ENCODE measurements at places on chromosomes 16 and 17.

DNA sequence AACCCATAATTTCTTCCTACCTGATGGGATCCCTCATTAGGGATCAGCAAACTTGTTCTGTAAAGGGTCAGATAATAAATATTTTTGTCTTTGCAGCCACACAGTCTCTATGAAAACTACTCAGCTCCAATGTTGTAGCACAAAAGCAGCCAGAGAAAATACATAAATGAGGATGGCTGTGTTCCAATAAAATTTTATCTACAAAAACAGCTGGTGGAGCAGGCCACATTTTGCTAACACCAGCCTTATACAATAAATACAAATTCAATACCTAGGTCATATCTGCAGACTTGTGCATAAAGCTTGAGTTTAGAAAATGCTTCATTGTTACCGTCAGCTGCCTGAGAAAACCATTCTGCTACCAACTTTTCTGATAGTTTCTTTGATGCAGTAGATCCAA lies 38.4 kb upstream of the INTS2 start:
- DNase-seq, result no peak

DNA sequence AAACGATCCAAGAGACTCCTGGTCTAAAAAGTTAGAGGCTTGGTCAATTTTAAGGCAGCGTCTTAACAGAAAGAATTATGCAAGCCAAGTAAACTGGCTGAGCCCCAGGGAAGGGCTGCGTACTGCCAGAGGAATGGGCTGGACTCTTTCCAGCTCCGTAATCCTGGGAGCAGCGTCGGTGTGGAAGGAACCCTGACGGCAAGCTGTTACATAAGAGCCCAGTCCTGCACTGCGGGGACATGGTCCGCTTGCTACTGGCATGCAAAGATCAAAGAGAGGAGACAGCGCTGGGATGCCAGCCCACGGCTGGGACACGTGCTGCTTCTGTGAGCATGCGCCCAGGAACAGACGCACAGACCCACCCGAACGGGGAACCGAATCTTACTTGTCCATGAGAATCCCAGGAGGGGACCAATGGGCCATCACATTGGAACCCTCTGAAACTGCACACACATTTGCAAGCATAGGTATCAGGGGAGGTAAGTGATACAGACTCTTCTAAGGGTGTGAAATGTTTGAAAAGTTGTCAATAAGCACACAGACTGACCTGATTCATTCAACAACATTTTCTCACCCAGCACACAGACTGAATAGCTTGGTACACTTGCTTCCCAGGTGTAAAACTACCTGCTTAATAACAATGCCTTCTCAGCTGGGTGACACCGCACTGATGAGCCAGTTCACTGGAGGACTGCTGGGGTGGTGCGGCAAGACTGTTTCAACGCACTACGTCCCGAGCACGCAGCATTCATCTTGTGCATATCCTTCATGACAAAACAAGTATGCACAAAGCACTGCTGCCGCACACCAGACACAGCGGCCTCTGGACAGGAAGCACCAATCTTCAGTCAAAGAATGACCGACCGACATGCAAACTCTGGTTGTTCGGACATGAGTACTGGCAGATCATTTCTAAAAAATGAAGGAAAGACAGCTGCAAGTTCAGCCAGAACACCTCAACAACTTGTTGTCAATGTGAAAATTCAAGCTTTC lies 94.9 kb downstream of the ANKRD11 start:
- no peak for DNase-seq

DNA sequence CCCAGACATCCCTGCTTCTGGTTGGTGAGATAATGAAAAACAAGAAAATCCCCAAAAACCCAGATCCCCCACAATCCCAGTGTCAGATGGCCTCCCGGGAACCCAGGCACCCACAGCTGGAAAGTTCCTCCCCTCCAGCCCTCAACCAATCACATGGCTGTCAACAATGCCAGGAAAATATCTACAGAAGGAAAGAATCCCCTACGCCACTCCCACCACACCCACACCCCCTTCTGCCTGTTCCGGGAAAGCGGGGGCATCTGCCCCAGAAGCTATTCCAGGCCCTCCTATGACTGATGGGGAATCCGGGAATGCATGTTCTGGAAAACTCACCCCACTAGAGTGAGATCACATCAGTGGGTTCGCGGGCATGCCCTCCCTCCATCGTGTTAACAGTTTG lies 1.8 kb downstream of the TMEM95 start:
- DNase-seq, result no peak

DNA sequence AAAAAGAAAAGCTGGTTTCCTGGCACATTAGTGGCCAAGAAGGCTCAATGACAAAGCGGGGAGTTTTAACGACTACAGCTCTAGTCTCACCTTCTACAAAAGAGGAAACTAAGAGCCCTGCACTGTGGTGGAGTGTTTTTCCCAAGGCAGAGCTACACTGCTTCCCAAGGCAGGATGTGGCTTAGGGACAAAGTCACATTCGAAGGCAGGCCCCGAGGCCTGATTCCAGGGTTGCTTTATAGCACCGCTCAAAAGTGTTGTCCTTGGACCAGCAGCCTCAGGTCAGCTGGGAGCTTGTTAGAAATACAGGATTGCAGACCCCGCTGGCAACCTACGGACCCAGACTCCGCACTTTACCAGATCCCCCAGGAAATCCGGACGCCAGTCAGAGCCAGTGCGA lies 23.8 kb downstream of the TMEM92 start:
- DNase-seq, result no peak

DNA sequence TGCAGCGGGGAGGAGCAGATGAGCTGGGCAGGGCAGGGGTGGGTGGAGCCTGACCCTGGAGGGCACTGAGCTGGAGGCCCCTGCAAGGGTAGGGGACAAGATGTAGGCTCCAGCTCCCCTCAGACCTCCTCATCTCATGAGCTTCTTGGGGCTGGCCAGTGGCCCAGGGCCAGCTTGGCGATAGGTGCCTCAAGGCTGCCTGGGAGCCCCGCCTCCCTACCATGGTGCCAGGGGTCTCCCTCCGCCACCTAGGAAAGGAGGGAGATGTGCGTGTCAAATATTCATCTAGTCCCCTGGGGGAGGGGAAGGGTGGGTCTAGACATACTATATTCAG lies 3.9 kb downstream of the HIRIP3 start:
- DNase-seq, result no peak

DNA sequence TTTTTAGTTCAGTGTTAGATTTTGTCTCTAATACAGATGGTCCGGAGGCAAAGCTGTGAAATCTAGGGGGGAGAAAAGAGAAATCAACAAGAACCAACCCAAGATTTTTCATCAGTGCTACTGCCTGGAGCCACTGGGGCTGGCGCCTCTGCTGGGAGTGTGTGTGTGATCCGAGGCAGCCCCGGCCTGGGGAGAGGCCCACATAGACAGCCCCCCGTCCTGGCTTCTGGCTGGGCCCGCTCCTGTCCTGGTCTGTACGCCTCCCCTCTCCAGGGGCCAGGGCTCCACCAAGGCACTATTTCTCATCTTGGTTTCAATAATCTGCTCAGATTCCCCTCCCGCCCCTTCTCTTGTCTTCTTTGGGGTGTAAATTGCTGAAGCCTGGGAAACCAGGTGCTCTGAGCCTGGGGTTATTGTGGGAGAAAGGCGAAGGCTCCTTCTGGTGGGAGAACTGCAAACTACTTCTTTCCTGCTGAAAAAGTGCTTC lies 7.8 kb downstream of the BAHCC1 start:
- no peak for DNase-seq

- DNase-seq, result no peak
Observed at GRCh38 chr17:77240976-77241375, 100.2 kb downstream of the SEC14L1 start.

GRCh38 chr16:75695708-75696107 lies 5.6 kb downstream of the DUXB start:
- no peak for DNase-seq

DNA sequence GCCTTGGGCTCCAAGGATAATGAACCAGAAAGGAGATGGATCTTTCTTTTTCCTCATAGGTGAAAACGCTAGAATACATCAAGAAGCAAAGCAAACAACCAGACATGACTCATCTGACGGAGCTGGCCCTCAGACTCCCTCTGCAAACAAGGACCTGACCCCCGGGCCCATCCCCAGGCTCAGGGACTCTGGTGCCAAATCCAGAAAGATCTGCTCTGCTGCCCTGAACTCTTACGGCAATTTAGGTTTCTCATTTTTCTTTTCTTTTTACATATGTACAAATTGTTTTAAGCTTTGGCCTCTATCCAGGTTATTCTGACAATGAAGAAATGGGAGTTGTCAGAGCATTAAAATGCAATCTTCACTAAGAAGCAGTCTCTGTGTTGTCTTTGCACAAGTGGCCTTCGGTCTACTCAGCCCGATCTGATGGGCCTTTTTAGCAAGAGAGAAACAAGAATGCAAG lies 17.7 kb downstream of the KNOP1 start:
- DNase-seq, result no peak

DNA sequence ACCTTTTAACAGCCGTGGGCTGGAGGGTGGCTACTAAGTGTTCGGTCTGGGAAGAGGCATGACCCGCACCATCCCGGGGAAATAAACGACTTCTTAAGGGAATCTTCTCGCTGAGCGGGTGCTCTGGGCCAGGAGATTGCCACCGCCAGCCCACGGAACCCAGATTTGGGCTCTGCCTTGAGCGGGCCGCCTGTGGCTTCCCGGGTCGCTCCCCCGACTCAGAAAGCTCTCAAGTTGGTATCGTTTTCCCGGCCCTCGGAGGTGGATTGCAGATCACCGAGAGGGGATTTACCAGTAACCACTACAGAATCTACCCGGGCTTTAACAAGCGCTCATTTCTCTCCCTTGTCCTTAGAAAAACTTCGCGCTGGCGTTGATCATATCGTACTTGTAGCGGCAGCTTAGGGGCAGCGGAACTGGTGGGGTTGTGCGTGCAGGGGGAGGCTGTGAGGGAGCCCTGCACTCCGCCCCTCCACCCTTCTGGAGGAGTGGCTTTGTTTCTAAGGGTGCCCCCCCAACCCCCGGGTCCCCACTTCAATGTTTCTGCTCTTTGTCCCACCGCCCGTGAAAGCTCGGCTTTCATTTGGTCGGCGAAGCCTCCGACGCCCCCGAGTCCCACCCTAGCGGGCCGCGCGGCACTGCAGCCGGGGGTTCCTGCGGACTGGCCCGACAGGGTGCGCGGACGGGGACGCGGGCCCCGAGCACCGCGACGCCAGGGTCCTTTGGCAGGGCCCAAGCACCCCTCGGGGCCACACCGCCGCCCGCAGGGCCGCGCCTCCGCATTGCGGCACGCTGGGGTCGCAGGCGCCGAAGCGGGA lies 3.6 kb upstream of the CBX4 start:
- DNase-seq, result no peak

DNA sequence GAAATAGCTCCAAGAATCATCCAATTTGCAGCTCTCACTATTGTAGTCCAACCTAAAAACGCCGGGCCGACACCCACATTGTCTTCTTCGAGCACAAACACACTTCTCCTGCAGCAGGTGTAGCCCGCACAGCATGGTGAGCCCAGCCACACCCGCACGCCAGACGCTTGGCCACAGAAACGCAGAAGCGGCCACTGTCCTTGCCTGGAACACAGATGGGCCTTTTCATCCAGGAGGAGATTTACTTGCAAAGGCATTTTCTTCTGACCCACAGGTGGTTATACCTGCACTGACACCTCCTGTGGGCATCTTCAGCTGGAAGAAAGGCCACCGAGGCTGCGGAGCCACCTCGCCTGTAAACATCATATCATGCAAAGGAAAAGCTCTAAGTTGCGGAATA lies 98.4 kb downstream of the ADCY9 start:
- no peak for DNase-seq

DNA sequence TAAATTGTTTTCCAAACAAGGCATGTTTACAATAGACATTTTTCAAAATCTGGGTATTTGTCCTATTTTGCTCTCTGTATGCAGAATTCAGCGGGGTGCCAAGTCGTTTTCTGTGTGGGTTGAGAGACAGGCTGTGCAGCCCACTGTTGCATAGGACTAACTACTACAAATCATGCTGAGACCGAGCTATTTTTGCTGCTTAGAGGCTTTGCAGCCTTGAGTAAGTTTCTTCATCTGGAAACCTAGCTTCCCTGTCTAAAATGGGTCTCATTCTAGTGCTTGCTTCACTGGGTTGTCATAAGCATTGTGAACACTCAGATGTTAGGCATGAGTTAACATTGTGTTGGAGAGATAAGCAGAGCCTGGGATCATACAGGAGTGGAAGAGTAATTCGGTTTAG lies 1.3 kb downstream of the PRPSAP2 start:
- no peak for DNase-seq

- DNase-seq, result no peak
Observed at GRCh38 chr16:30985401-30986128, 558 bp downstream of the HSD3B7 start.

DNA sequence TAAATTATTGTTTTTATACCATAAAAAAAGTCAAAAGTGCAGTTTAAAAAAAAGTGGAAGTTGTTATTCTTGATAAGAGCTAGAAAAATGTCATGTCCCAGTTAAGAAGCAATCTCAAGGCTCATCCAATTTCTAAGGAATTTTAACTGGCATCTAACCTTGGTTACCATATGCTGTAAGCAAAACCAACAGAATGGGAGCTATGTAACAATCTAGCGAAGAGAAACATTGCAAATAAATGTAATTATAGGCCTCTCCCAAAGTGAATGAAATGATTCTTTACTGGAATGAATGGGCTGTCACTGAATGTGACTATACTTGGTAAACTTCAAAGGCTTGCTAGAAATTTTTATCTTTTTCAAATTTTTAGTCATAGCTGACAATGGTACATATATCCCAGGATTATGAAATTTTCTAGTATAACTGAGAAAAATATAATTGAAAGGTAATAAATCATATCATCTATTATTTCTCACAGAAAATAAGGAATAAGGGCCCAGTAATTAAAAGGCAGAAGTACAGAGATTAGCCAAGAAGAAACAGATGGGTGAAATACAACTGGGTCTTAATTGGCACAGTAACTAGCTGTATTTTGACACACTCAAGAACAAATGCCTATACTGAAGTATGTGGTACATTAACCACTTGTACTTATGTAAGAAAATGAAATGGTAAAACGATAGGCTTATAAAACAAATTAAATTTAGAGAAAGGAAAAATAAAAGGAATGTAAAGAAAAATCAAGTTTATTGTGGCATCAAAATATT lies 61.5 kb downstream of the NETO2 start:
- no peak for DNase-seq

- DNase-seq, result no peak
Observed at GRCh38 chr17:57684711-57685498, 60.2 kb downstream of the CCDC182 start.

DNA sequence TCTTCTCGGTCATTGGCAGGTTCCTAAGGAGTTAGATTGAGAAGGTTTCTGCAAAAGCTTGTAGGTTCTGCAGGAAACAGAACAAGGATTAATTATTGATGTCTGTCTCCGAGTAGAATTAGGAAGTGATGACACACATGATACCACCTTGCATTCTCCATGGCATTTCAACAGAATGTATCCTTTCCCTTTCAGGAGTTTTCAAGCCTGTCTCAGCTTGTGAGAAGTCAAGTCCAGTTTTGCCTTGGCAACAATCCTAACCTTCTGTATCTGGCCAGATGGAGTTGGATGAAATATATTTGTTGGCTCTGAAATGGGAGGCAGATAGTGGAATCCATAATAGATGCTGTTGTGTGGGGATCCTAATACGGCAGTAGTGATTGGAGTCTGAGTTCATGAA lies 235.5 kb downstream of the SHISA9 start:
- no peak for DNase-seq

Data from NCI-H2081 treated with DMSO at 0.1 percent for 48 hours (cell line).